Forelimb muscle (tissue), 1 donor: ENCODE measurements at places on chromosomes 5 and 9.

DNA sequence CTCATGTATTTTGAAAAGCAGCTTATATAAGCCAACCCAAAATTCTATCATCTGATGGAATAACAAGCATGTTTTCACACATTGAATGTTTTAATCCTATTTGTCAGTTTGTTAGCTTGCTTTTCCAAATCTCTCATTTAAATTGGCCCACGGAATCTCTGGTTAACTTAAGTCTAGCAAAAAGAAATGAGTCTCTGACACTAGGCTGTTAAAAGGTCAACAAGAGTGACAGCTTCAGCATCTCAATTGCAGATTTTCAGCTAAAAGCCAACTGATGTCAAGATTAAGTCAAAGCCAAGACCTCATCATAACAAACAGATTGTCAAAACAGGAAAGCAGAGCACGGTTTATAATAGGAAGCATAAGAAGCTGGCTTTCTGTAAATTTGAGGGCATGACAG is 49.4 kb upstream of the CDH9 start:
- DNase-seq, result no peak

DNA sequence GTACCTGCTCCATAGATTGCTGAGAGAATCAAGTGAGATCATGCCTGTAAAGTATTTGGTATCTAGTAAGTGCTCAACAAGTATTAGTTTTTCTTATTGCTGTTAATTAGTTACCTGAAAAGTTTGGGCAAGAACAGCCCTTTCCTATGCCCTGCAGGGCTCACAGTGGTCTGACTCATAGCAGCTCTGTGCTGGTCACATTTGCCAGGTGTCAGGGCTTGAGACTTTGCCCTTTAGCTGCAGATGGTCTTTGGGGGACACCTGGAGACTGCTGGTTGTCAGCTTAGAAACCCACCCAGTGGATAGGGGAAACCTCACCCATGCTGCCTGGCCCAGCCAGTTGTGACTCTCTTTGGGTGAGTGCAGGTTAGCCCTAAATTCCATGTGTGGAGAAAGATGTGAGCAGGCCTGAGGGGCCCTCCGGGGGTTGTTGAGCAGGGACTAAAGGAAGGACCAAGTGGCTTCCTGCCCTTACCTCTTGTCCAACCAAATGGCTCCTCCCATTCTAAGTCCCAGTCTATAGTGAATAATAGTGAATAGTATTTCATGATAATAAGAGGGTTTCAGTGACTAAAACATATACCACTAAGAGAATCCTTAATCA is 9.0 kb downstream of the COL27A1 start:
- DNase-seq, result no peak

DNA sequence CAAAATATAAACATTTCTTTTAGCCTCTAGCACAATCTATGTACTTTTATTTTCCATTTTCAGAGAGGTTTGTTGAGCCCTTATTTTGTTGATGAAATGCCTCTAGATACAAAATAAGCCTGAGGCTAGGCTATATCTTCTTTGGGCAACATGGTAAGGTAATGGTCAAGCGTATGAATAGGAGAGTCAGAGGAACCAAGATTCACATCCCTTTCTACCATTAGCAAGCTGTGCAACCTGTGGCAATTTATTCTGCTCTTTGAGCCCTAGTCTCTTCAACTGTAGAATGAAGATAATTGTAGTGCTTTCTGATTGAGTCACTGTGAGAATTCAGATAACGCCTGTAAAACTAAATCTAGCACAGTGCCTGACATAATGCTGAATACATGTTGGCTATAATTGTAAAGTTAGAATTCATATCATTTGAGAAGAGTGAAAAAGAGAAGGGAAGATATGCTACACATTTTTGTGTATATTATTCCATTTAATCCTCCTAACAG is 412.5 kb downstream of the CCDC171 start:
- no peak for DNase-seq

DNA sequence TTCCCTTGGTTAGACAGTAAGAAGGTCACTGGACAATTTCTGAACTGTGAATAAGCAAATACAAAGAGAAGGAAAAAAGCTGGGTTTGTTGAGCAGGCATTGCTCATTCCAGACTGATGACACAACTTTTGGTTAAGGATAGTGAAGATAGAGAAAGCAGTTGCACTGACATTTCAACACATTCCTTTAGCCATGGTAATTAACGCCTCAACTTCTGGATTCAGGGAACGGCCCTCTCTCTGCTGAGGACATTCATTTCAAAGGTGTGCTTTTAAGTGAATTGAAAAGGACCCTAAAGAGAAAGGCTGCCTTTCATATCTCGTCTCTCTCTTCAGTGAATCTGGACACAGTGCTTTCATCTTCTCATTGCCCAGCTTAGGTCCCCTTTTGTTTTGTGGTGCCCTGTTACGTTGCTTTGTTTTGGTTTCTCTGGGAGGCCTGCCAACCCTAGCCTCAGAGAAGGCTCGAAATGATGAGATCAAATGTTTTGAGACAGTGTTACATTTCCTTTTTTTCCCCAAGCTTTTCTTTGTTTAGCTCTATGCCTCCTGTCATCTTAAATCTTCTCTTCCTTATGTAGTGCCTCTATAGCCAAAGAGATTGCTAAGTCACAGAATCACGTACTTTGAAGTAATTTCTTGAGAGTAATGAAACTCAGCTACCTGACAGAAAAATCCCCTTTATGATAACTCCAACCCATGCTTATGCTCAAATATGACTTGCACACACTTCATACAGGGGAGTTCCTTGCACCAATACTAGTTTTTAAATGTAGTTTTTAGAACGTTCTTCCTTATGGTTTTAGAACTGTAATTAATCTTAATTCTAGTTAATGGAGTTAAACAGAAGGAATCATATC is 94.4 kb upstream of the IFNE start:
- DNase-seq, result no peak

- DNase-seq, result no peak
Observed at GRCh38 chr5:88872971-88873370, 10.0 kb downstream of the MEF2C start.

GRCh38 chr9:105881021-105881420 is 186.7 kb downstream of the TMEM38B start:
- DNase-seq, result no peak

- DNase-seq, result peak; percentile 85
Observed at GRCh38 chr9:34665381-34666250, 3.2 kb upstream of the CCL27 start.

DNA sequence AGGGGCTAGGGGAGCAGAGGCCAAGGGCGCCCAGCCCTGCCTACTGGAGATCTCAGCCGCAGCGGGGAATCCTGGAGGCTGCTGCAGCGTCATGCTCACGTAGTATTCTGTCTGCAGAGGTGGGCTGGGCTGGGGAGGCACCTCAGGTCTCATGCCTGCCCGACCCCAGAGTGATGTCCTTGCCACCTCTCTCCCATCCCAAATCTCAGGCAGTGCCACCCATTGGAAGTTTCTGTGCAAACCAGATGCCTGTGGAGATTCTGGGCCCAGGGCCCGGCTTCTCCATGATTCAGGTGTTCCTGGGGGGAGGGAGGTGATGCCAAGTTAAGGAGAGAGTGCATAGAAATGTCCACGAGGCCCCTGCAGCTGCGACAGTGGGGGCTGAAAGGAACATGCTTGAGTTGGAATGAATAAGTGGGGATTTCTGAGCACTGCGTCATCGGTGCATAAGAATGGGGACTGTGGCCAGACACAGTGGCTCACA is 72.0 kb downstream of the ANKRD33B start:
- DNase-seq, result no peak

- no peak for DNase-seq
Observed at GRCh38 chr5:146878476-146879172, at the start of gene PPP2R2B. TSS of gene PPP2R2B (minus strand) at chr5:146878757.

DNA sequence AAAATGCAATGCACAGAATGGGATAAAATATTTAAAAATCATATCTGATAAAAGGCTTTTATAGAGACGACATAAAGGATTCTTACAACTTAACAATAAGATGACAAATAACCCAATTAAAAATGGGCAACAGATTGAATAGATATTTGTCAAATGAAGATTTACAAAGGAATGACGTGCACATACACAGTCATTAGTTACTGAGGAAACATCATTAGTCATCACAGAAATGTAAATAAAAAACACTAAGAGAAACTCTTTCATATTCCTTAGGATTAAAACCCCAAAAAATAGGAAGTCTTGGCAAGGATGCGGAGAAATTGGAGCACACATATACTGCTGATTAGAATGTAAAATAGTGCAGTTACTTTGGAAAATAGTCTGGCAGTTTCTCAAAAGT is 1886.0 kb upstream of the CDH6 start:
- no peak for DNase-seq

DNA sequence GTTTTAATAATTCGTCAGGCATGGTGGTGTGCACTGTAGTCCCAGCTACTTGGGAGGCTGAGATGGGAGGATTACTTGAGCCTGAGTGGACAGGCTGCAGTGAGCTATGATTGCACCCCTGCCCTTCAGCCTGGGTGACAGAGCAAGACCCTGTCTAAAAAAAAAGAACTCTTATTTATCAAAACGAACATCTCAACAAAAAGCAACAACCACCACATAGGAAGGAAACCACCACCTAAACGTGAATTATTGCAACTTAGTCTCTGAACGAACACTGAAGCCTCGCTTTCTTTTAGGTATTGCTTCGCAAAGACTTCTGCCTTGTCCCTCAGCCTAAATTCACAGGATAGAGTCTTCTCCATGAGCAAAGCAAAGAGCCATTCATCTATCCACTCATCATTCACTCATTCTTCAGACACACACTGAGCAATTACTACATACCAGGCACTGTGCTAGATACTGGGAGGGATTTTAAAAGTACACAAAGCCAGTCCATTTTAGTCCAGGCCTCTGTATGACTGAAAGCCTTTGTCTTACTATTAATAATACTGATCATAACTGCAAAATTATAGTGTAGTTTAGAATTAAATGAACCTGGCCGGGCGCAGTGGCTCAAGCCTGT is 57.4 kb downstream of the THBS4 start:
- DNase-seq, result no peak

DNA sequence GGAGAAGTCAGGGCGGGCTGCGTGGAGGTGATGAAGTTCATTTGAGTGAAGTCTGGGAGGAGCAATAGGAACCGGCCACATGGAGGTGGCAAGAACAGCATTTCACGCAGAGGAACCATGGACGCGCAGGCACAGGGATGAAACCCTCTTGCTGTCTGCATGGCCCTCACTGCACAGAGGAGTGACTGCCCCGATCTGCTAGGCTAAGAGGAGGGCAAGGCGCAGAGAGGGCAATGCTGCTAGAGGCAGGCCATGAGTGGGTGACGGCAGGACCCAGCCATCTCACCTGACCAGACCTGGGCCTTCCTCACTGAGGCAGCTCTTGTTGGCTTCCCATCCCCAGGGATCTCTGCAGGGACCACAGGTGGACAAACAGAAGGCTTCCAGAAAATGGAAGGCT is 90.3 kb downstream of the BARX1 start:
- DNase-seq, result no peak

GRCh38 chr5:88691945-88692868 is 190.8 kb downstream of the MEF2C start:
- DNase-seq, result no peak

DNA sequence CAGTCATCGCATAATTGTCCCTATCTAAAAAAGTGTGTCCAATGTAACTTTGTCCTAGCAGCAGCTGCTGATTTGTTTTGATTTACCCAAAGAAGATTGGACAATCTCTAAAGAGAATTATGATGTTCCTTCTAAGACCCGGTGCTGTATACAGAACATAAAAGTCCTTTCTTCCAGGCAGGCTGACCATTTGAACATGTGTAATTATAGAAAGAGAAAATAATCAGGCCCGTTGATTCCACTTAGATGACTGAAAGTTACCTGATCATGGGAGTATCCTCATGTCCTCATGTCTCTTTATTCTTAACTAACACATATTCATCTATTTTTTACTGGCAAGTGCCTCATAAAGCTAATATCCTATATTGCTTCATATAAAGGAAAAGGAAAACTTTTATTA is 164.1 kb upstream of the MRPS30 start:
- DNase-seq, result no peak

- no peak for DNase-seq
Observed at GRCh38 chr5:126883564-126884245, 106.8 kb downstream of the LMNB1 start.

- no peak for DNase-seq
Observed at GRCh38 chr5:88089719-88090390, 178.8 kb downstream of the TMEM161B start.

GRCh38 chr9:131434673-131435072 is 40.8 kb downstream of the PRRC2B start:
- DNase-seq, result no peak

GRCh38 chr5:35789732-35790456 is 66.8 kb upstream of the IL7R start:
- DNase-seq, result no peak

GRCh38 chr9:136881691-136882108 is 4.6 kb upstream of the TRAF2 start:
- DNase-seq, result no peak

GRCh38 chr5:8870959-8871355 is 674.9 kb downstream of the SEMA5A start:
- no peak for DNase-seq

DNA sequence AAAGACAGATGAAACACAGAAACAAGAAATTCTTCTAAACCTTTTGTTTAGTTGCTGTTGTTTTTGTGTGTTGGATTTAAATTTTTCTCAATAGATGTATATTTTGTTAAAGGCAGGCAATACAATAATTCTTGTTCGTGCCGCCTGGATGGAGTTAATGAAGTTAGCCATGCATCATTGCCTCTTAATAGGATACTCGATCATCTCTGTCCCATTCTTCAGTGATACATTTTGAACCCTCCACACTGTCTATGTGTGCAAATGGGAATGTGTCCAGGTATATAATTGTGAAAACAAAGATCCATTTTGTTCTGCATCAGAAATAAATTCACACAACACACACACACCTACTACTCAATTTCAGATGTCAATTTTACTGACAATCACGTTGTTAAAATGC is 186.6 kb upstream of the ADAMTS16 start:
- DNase-seq, result no peak

DNA sequence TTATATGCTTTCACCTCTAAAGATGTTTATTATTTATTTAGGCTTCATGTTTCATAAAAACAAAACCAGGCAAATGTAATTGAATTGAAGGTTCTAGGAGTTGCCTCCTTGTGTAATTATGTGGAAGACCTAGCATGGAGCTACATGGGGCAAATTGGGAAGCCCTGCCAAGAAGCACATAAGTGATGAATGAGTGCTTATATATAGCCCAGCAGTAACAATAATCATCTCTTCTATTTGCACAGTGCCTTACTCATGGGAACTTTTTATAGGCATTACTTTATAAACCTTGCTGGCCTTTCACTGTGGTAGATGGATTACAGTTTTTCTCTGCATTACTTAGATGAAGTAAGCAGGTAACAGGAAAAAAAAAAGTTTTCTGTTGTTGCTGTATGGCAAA is 40.0 kb upstream of the GRAMD2B start:
- no peak for DNase-seq

- no peak for DNase-seq
Observed at GRCh38 chr9:80387828-80388227, 816.1 kb downstream of the TLE4 start.

GRCh38 chr5:87722286-87722685 is 309.6 kb upstream of the CCNH start:
- no peak for DNase-seq

- DNase-seq, result no peak
Observed at GRCh38 chr5:95720094-95720786, 10.9 kb upstream of the RHOBTB3 start.
